K562 (cell line): ENCODE measurements at places on chromosomes 13 and 19.

DNA sequence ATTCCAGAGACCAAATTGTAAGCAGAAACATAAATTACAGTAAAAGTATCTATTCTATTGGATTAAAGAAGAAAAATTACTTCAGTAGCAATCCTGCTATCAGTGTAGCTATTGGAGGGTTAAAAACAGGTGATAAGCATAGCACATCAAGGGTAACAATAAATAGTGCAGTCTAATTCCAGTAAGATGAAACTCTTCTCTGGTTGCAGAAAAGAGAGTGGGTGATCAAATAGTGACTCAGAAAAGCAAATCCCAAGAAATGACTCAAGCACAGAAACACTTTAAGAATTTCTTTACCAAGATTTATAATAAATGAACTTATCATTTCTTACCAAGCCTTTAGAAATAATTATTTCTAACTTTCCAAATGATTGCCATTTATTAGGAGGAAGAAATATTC, 135.7 kb downstream of the LMO7 start:
- DNase-seq: no peak

DNA sequence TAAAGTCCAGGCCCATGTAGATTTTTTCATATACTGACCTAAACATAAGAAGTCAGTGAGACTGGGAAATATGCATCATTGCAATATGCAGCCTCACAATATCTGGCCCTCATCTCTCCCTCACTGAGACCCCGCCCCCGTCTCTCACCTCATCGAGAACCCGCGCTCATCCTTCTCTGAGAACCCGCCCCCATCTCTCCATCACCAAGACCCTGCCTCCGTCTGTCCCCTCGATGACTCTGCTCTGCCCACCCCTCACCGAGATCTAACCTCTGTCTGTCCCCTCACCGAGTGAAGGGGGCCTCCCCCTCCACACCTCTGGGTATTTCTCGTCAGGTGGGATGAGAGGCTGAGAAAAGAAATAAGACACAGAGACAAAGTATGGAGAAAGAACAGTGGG, 20.5 kb upstream of the ZNF846 start:
- peak; percentile 21 for DNase-seq

DNA sequence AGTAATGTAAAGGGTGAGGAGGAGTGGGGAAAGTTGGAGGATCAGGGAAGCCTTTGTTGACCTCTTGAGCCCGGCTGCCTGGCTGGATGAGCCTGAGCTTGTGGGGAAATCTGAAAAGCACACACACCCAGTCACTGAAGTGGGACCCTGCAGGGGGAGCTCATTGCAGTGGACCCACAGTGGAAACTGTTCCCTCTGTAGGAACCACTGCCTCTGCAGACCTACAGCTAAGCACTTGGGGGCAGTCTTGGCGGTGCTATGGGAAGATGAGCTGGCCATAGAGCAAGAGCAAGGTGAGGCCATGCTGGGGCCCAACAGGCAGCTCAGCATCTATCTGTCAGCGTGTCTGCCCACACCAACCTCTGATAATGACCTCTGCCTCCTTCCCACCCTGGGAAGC, 294.8 kb downstream of the TSHZ3 start:
- DNase-seq: peak; percentile 30

GRCh38 chr13:114071410-114071809, 61.0 kb downstream of the RASA3 start:
- DNase-seq: no peak

DNA sequence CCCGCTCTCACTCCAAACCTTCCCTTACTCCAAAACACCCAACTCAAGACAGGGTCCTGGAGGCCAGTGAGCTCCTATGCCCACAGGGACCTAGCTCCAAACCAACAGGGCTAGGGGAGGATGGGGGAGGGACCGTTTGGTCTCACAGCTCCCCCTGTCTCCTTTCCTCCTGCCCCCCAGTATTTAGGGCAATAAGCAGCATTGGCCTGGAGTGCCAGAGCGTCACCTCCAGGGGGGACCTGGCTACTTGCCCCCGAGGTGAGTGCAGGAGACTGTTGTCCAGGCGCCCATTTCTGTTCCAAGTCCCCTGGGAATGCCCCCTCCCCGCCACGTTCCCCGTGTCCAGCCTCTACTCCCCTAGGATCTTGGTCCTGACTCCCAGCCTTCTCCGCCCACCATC, 792 bp downstream of the RETN start:
- no peak for DNase-seq

DNA sequence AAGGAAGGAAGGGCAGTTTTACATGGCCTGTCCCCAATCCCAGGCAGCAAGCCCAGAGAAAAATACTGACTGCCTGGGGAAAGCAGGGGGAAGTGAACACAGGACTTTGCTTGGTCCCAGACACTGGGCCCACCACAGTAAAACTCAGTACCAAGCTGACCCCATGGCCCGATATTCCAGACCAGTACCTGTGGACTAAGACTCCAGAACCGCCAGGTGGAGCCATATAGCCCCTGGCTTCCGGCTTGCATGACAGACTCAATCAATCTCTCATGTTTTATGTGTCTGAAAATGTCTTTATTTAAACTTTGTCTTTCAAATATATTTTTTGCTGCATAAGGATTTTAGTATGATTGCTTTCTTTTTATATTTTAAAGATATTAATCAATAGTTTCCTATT, 767.9 kb upstream of the SLITRK6 start:
- DNase-seq: peak; percentile 12

GRCh38 chr19:56987184-56987583, 132.6 kb upstream of the USP29 start:
- no peak for DNase-seq

DNA sequence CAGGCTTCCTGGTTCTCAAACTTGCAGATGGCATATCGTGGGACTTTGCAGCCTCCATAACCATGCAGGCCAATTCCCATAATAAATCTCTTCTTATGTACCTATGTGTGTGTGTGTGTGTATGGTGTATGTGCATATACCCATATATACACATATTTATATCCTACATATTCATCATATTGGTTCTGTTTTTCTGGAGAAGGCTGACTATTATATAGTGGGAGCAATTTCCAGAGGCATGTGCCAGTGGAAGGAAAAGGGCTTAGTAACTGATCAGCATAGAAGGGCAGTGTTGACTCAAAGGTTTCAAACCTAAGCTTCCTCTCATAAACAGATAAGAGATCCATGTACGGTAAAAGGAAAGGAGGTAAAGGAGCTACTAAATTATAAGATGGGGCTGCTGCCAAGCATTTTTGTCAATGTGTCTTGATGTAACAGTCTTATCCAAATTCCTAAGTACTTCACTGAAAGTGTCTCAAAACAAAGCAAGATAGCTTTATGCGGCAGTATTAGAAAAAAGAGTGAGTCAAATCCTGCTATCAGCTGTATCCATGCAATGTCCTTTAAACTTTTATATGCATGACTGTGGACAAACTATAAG, 432.1 kb downstream of the TBC1D4 start:
- DNase-seq: no peak

- DNase-seq: no peak
These were observed 97.5 kb downstream of the RGCC start for GRCh38 chr13:41554626-41555386.

GRCh38 chr13:78562237-78562889, 41.0 kb downstream of the POU4F1 start:
- DNase-seq: no peak

DNA sequence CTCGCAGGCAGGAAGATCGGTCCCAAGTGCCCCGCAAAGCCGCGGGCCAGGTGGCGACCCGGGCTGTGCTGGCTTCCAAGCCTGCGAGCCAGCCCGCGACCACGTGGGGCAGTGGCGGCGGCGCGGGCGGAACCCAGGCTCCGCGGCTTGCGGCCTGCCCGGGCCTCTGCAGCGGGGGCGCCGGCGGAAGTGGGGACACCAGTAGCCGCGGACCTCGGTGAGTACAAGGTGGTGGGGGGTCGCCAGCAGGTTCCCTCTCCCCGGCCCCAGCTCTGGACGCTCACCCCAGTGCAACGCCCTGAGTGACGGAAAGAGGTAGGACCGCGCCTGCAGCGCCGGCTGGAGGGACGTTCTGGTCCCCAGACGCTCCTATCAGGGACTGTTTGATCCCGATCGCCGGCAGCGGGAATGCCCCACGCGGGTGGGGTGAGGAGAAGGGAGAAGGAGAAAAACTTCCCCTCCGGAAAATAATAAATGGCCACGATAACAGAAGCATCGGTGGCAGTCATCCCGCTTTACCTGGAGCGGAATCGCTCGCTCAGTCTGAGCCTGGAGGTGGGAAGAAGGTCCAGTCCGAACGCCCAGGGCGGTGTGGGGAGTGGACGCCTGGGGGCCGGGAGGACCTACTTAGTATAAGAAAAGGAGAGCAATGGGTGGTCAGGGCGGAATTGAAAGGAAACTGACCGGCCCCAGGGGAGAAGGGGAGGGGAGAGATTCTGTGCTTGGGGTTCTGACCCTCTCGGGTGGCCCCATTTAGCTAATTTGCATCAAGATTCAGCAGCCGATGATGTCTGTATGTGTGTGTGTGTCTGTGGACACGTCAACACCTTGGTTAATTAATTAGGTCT, at the start of gene GEMIN7:
TSS of gene GEMIN7 (plus strand) at position 198 of the 848 bp plus-strand sequence. CDS start 10,855 bp downstream, outside the sequence.
- DNase-seq: peak; percentile 89

DNA sequence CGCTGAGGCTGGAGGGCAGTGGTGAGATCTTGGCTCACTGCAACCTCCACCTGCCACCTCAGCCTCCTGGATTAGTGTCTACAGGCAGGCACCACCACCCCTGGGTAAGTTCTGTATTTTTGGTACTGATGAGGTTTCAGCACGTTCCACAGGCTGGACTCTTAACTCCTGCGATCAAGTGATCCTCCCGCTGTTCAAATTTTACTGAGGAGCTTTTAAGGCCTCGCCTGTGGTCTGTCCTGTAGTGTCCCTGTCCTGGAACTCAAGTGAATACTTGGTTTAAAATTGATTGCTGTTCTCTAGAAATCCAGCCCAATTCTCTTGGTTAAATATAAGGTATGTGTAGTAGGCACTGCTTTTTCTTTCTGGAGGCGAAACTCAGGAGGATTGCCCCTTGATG, 65.2 kb downstream of the DPRX start:
- DNase-seq: no peak

DNA sequence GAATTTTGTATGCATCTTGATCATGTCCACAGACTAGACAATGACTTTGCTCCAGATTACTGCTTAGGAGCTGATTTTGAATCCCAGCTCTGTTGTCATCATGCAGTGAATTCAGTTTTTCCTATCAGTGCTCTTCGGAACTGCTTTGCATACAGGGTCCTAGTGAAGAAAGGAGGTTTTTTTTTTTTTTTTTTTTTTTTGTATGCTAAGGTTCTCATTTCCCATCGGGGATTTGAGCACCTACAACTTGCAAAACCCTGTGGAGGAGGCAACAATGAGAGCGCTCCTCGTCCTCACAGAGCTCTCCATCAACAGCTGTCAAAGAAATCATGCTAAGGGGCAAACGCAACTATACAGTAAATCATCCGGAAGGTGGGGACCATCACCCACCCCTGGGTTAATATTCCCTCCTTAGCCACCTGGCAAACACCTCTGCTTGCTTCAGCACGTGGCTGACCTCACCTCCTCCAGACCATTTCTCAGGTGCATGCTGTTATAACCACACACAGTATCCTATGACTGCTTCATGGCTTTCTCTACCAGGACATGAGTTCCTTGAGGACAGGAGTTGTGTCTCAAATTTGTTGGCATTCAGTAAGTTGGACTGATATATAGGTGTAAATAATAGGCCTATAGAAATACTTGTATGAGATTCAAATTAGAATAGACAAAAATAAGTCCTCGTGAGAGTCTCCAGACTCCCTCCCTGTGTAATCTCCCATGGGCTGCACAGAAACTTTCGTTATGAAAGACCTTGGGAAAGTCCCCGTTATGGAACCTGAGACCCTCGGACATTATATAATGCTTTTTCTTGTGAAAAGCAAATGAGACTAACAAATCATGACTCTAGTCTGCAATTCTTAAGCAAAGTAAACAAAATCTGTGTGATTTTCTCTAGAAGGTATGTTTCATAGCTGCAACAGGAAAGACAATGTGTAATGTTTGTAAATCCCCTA, 113.8 kb downstream of the KATNAL1 start:
- no peak for DNase-seq

GRCh38 chr13:63463782-63464610, 2048.3 kb upstream of the PCDH20 start:
- no peak for DNase-seq

DNA sequence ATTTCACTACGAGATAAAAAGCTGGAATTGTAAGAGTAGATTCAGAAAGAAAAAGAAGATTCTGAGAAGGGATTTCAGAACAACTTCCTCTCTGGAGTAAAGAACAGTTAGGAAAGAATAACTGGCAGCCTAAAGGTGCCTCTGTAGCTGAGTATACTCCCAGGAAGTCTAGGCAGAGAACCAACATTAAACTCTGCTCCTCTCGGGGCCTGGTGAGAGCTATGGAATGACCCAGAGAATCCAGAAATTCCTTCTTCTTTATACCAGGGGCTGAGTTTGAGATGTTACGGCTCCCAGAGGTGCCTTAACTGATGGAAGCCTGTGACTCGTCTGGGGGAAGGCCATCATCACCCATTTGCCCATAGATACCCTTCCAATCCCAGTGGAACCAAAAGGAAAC, 39.1 kb downstream of the FAM216B start:
- DNase-seq: no peak

- no peak for DNase-seq
These were observed 239.3 kb downstream of the LMO7 start for GRCh38 chr13:75875450-75875849.

DNA sequence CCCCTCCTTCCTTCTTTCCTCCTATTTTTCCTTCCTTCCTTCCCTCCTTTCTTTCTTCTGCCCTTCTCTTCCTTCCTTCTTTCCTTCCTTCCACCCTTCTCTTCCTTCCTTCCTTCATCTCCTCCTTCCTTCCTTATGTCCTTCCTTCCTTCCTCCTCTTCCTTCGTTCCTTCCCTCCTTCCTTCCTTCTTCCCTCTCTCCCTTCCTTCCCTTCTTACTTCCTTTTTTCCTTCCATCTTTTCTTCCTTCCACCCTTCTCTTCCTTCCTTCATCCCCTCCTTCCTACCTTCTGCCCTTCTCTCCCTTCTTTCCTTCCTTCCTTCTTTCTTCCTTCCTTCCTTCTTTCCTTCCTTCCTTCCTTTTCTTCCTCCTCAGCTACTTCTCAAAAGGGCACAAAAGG, 287.3 kb upstream of the ZNF507 start:
- DNase-seq: no peak

DNA sequence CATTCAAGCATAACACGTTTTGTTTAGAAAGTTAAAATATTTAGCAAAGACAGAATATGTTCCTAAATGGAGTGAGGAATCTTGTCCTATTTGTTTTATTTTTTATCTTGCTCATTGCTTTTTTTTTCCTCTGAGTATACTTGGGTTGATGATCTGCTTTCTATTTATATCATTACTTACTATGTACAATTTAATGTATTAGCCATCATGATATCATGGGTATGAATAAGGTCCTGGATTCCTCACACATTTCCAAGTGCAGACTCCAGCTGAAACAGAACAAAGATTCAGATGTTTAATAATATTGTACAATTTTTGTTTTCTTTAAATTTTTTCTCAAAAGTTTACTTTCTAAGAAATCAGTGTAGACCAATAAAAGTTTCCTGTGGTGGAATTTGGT, 388.2 kb downstream of the GPC6 start:
- no peak for DNase-seq

DNA sequence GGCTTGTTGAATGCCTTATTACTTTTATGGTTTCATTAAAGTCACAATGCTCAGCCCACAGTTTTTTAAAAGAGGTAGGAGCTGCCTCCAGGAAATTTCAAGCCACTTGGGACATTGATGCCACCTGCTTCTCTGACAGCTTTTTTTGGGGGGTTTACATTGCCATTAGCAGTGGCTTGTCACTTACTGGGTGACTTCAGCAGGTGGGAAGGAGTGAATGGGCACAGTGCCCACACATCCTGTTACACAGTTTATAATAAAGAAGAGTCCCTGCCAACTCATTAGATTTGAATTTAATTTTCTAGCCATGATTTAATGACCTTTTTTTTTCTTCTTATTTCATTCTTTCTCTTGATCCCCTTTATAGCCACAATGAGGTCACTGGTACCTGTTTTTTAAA, 61.0 kb downstream of the NHLRC3 start:
- DNase-seq: no peak
